ENCODE measurements at places on chromosomes 12 and 14. TPM values are rescaled to one million over a fixed set of nuclear protein-coding genes. Genes with fewer than 3 reads are reported as not detected.

DNA sequence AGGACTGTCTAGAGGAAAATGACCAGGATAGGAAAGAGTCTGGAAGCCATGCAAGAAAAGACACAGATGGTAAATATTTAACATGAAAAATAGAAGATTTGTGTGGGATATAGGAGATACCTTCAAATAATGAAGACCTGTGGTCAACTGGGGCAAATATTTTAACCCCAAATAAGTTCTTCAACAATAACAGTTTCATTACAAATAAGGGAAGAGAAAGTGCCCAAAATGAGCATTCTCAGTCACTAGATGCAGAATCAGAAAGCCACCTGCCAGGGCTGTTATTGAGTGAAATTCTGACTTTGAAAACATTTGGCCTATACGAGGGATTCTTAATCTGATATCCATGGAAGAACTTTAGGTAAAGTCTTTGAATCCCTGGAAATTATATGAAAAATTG is 231.2 kb upstream of the PLEKHG7 start:
- no peak for DNase-seq

DNA sequence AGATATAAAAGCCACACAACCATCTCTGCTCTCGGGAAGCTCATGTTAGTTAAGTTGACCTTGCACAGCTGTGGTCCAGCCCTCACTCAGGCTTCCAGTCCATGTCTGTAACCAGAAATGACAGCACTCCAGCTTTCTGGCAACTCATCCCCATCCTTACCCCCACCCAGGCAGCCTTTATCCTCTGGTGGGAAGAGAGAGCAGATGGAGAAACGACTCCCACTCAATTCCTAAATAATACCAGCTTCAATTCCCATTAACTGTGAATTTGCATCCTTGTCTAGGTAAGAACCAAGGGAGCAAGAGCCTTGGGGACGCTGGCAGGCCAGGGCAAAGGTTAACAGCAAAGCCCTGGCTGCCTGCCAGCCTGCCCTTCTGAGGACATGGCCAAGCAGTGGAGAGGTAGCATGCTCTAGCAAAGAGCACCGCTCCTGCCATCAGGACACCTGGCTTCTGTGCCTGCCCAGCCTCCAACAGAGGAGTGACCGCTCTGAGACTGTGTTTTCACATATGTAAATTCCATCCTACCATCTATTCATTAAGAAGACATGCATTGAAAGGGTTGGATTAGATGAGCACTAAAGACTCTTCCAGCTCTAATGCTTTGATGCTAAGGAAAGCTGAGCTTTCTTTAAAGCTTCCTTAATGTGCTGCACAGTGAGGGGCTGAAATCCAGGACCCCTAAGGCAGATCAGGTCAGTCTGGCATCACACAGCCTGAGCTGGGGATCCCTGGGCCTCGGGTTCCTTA is 236.1 kb downstream of the GRIN2B start:
- DNase-seq: no peak

DNA sequence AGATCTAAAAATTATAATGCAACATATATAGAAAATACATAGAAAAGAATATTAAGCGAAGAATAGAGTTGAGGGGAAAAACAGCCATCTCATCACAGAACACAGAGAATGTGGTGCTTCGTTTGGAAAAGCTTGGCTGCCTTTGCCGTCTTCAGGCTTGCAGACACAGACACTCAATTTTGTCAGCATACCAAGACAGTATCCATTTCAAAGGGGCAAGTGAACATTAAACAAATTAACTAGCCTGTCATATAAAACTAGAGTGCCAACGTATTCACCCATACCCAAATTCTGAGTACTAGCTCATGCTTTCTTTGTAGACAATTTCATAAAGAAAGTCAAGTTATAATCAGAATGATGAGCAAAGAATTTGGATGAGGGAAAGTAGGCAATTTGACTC is 40.5 kb downstream of the DMAC2L start:
- DNase-seq: no peak

- DNase-seq: no peak
These were observed 107.3 kb upstream of the ARHGAP5 start for GRCh38 chr14:31969699-31970240.

DNA sequence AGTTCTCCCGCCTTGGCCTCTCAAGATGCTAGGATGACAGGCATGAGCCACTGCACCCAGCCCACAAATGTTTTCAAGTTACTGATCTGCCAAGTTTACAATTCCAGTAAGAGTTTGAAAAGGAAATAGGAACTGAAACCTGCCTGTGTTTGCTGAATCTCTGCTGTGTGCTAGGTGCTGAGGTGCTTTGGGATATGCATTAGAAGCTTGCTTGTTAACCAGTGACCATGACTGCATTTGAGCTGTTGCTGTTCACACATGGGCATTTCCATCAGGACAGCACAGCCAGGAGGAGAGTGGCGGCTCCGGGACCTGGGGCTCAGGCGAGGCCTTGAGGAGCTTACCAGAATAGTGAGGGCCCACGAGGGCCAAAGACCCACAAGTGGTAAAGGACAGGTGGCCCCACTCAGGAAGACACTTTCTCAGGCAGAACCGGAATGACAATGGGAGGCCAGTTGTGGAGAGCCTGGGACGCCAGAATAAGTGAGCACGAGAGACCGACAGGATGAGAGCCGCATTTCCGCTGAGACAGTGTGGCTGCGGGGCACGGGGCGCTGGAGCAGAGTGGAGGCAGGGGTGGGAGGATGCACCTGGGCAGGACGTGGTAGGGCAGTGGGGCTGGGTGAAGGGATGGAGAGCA is 54.5 kb upstream of the MMP17 start:
- DNase-seq: no peak

GRCh38 chr12:119283310-119283709 is 51.2 kb upstream of the CCDC60 start:
- no peak for DNase-seq

DNA sequence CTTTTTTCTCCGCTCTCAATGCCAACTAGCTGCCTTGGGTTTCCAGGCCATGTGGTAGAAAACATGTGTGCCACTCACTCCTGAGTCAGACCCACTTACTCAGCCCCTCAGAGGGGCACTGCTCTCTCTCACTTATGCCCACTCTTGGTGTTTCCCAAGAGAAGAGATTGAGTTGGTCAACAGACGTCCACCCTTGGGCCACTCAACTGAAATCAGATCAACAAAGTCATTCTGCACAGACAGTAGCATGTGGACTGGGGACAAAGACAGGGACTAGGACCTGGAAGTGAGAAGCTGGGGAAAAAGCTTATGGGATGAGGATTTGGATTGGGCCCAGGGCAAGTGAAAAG is 161.2 kb downstream of the EFCAB11 start:
- DNase-seq: no peak

DNA sequence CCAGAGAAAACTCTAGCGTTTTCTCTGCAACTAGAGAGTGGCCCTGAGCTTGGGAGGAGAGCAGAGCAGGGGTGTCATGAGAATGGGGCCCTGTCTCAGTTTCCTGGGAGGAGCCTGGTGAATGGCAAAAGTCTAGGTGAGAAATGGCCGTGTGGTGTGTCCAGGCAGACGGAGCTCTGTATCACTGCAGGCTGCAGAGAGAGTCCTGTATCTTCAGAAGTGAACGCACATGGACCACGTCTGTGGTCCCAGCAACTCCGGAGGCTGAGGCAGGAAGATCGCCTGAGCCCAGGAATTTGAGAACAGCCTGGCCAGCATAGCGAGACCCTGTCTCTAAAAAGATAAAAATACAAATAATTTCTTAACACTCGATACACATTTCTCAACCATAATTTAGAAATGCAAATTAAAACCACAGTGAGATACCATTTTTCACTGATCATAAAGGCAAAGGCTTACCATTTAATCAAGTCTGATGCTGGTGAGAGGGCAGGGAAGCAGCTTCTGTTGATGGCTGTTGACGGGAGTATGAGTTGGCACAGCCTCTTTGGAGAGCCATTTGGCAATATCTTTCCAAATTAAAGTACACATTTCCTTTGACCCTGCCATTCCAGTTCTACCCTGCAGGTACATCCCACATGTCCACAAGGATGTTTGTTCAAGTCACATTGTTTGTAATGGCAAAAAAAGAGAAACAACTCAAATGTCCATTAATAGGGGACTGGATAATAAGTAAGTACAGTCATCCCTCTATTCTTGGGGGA is 51.0 kb downstream of the NFKBIA start:
- DNase-seq: no peak

DNA sequence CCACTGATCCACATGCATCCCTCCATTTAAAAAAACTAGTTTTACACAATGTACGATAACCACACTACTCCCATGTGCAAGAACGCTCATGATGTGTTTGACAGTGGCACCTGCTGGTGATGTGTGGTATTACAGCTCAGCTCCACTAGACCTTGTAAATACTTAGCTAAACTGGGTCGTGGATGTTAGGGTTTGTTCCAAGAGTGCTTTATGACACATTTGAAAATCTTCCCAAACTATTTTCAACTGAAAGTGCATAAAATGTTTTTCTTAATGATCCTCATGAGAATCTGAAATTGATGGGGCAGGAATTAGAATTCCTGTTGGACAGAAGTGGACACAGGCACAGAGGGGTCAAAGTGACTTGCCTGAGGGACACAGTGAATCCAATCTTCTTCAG is 99.2 kb downstream of the SCARB1 start:
- no peak for DNase-seq

DNA sequence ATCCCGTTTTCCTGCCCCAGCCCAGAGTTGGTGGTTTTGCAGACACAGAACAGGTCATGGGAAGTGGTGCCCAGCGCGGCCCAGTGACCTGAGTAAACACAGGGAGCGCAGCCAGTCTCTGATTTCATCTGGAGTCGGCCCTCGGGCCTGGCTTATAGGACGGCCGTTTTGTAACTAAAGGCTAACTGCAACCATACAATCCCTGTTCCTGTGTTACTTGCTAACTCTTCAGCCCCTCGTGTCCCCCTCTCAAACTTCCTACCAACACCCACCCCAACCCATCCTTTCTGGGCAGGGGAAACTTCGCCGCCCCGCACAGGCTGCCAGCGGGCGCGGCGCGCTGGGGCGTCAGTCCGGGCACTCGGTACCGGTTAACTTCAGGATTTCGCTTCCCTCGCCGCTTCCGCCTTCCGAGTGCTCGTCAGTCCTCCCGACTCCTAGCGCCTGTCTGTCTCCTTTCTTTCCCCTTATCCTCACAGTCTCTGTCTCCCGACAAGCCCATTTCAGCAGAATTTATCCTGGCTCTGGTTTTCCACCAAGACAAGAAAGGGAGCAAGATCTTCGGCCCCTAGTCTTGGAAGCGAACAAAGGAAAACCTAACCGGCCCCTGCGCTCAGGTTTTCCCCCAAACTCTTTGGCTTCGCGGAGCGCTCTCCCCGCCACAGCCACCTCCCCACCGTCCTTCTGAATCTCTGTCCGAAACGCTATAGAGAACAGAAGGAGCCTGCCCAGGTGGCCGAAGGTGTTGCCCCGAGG is 2.0 kb downstream of the SIX1 start:
- no peak for DNase-seq

DNA sequence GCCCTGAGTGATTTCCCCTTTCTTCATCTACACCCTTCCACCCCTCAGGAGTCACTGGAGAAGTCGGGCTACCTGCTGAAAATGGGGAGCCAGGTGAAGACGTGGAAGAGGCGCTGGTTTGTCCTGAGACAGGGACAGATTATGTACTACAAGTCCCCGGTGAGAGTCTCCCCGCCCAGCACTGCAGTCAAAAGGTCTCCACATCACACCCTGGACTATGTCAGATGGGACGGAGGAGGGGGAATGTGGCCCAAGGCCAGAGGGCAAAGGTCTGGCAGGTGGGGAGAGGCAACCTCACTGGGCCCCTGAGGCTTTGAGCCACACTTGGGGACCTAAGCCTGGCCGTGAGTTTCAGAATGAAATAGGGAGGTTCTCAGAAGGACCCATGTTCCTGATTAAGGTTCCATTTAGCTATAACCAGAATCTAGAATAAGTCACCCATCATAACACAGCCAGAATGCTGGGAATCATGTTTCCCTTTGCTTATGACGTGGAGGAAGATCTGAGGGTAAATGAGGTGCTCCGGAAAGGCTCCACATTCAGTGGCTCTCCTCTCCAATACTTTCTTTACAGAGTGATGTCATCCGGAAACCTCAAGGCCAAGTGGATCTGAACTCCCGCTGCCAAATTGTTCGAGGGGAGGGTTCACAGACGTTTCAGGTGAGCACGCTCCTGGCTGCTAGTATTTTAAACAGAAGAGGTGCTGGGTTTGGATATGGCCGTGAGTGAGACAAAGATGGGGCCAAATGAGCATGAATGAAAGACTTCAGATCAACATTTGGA is 26.6 kb downstream of the PIGH start:
- no peak for DNase-seq

DNA sequence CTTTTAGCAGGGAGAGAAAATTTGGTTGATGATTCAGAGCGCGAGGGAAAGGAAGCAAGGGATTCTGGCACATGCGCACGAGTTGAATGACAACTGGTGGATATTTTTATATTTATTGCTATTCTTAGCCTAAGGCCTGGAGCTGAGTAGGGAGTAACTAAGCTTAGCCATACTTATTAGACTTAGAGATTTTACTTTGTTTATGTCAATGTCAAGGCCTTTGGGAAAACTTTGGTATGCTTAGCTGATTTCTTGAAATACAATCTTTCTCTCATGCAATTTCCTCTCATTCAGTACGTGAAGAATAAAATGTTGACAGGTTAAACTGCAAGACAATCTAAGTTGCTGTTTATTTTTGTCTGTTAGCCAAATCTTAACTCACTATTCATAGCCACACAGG is 101.1 kb downstream of the CRADD start:
- DNase-seq: peak; percentile 80

The ABCC9 gene
- total RNA-seq: 92.4 TPM

The FAR2 gene
- total RNA-seq: 3.9 TPM

The SRRM4 gene
- 0.33 TPM for total RNA-seq

The POLE gene
- total RNA-seq: 10.3 TPM
